ENCODE measurements at places on chromosomes 1 and 21.

- no peak for DNase-seq
Measured at GRCh38 chr1:173243300-173243699, 36.2 kb upstream of the TNFSF4 start.

DNA sequence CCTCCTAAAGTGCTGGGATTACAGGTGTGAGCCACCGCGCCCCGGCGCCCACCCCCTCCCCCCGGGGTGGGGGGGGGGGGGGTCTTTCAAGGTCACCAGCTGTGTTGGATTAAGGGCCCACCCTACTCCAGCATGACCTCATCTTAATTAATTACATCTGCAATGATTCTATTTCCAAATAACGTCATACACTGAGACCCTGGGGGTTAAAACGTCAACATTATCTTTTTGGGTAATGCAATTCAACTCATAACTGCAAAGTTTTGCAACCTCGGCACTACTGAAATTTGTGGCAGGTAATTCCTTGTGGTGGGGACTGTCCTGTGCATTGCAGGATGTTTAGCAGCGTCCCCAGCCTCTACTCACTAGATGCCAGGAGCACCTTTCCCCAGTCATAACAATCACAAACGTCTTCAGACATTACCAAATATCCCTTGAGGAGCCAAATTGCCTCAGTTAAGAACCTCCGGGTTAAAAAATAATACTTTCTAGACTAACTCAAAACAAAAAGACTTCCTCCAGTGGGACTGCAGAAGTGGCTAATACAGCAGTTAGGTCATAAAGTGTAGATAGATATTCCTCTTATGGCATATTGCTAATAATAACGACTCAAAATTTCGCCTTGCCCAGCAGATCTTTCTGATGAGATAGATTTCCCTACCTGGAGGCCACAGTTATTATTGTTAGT, 233.0 kb upstream of the KAZN start:
- DNase-seq = peak; percentile 23

DNA sequence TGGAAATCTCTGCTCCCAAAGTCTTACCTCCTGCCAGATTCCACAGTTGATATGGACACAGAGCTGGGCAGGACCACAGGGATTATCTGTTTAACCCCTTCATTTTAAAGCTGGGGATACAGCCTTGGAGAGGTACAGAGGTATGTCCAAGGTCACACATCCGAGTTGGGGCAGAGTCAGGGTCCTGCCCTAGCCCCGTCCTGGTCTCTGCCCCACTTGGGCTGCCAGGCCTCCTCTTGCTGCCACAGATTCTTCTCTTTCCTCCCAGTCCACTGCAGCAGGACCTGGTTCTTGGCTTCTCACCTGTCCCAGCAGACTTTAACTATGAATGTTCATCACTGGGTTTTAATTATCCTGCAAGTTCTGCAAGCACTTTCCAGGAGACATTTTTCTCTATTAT, 258.3 kb downstream of the MATN1 start:
- no peak for DNase-seq

DNA sequence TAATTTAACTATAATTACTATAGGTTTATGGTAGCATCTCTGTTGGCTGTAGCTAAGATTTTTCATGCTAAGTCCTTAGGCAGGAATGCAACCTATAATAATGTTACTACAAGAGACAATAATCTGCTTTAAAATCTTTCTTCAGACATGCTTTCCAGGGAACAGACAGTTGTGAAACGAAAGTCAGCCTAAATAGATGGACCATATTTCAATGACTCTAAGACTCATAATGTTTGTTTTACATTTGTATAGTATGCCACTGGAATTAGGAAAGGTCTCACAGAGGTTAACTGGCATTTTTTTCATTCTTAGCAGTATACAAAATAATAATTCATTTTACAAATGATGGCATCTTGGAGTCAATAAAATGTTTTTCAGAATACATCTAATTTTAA, 8.1 kb downstream of the RERE start:
- DNase-seq = no peak

DNA sequence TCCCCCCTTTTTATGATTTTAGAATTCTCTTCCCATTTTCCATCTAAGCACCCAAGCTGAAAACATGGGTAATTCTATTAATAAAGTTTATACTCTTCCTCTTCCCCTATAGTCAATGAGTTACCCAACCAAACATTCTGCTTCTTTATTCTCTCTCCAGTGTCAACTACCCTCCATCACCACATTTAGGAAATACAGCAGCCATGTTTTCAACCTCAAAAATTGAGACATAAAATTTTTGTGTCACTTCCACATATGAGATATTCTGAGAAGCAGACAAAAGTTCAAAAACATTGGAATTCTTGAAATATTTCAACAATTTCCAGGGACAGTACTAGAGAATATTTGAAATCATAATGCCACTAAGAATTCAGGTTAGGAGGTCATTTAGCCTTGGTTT, 64.8 kb upstream of the ATP1A1 start:
- no peak for DNase-seq

DNA sequence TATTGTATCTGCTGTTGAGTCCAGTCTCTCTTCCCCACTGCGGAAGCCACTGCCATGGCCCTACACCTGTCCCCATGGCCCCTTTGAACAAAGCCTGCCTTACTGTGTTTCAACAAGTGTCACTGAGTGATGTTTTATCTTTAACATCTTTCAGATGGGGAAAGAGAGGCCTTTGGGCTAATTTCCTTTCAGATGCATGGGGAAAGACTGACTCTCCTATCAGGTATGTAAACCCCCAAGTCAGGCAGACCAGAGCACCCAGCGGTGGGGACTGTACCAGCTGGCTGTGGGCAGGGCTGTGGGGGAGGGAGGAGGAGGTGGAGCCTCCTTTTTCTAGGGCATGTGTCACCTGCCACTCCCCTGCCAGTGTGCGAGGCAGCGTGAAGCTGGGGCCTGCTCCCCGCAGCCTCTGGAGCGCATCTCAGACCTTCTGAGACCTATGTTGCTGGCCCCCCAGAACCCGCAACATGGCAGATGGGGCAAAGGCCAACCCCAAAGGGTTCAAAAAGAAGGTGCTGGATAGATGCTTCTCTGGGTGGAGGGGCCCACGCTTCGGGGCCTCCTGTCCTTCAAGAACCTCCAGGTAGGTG, at the start of gene PLA2G2F:
Gene PLA2G2F (plus strand): TSS at position 363 of the 590 bp plus-strand sequence. CDS start 105 bp downstream, at position 468.
- no peak for DNase-seq

DNA sequence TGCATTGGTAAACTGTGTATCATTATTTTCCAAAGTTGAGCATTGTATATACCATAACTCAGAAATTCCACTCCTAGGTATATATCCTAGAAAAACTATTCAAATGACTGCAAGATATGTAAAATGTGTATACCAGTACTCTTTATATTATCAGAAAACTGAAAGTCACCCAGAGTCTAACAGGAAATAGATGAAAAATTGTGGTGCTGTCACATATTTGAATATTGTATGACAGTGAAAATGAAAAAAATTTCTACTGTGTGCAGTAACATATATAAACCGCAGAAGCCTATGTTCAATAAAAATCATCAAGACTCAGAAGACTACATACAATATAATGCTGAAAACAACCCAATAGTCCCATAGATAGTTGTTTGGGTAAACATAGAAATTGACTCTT, 74.4 kb upstream of the LYPLAL1 start:
- DNase-seq = no peak

DNA sequence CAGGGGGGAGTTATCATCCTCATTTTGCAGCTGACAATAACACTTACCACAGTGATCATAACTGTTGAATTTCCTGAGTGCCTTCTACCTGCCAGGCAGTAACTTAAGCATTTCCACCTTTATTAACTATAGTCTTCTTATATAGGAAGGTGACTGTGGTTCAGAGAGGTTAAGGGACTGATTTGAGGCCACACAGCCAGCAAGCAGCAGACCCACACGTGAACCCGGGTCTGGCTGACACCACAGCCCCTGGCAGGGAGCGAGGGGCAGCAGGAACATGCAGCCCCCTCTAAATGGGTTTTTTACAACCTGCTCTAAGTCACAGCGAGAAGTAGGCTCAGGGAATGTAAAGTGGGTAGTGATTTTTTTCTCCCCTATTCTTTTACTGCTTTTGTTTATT, 248.2 kb downstream of the KAZN start:
- no peak for DNase-seq

- DNase-seq = peak; percentile 100
Measured at GRCh38 chr1:27725374-27726172, at the start of gene FAM76A. Gene FAM76A, plus strand, starts transcription at chr1:27725961. Its CDS starts 120 bp downstream, at chr1:27726081.

- no peak for DNase-seq
Measured at GRCh38 chr1:230248889-230249270, 177.3 kb downstream of the PGBD5 start.

GRCh38 chr1:3126756-3127678, 58.0 kb downstream of the PRDM16 start:
- no peak for DNase-seq

- DNase-seq = no peak
Measured at GRCh38 chr1:89743788-89744187, 77.0 kb upstream of the LRRC8D start.

GRCh38 chr1:24900985-24901781, 28.9 kb downstream of the RUNX3 start:
- DNase-seq = no peak

DNA sequence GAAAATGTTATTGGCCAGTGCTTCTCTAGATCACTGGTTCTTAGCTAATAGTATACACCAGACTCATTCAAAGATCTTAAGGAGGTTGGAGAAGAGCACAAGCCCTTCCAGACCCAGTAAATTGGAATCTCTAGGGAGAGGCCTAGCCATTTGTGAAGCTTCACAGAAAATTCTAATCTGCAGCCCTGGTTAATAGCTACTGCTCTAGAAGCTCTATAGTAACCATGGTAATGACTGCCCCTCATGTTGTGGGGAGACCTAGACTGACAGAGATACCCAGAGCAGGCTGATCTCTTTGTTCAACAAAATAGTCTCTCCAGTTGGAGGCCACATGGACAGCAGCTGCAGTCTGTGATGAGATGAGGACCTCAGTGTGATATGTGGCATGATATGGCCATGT, 31.7 kb downstream of the ARID1A start:
- DNase-seq = no peak

- DNase-seq = no peak
Measured at GRCh38 chr1:232614811-232615210, 15.1 kb downstream of the SIPA1L2 start.

DNA sequence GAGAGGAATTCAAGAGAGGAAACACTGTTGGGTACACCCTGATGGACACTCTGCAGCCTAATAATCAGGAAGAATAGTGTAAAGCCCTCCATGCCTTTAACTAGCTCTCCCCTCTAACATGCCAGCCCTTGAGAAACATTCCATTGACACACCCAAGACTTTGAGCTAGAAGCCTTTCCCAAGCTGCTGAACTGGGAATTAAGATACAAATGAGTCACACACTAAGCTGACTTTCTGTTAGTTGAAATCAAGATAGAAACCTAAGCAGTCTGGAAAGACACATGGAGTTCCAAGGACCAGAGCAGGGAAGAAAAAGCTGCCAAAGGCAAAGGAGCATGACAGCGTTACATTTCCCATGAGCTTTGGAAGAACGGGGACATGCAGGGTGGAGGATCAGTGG, 380.8 kb downstream of the NPHP4 start:
- no peak for DNase-seq

- DNase-seq = no peak
Measured at GRCh38 chr1:183952101-183952500, 85.4 kb downstream of the COLGALT2 start.

DNA sequence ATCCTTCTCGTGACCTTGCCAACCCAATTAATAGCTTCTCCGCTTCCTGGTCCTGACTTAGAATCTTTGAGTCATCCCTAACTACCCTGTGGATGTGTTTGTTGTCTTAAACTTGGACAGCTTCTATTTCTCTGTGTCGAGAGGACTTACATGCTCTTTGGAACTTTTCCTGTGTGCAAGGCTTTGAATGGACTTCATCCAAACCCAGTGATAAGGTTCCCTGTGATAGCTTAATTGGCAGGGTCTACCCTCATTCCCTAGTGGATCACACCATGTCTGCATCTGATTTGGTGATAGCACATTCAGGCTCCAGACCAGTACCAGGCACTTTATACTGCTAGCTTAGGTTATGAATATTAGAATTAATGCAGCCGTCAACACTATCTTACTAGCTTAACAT, 378.2 kb upstream of the KAZN start:
- DNase-seq = no peak

- DNase-seq = no peak
Measured at GRCh38 chr21:14452031-14452726, 69.2 kb upstream of the HSPA13 start.

DNA sequence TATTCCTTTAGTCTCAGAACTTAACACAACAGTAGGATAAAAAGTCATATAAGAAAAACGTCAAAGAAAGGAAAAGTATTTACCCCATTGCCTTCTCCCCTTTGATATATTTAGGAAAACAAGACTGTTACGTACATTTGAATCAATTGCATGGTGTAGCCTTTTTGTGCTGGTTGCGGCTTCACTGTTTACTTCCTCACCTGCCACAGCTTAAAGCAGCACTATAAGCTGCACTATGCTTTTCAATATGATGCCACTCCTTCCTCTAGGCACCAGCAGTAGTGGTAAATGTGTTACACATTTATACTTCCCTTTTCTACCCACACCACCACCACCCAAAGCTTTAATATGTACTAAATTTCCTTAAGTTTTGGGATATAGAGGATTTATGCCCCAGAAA, 111.1 kb downstream of the ATP1B1 start:
- no peak for DNase-seq

DNA sequence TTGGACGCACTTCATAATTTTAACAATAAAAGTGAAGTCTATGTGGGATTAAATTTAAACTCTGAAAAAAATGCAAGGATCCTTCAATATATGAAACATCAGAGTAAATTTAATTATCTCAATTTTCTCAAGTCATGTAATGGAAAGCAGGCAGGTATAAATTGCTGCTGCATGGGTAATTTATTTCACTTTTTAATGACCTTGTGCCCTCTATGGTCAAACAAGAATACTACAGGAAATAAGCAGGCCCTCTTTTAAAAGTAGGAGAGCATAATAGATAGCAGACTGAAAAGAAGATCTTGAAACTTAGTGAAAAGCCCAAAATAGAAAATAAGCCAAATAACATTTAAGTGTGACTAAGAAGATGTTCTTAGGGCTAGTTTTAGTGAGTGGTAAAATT, 22.9 kb downstream of the BCAS2 start:
- DNase-seq = peak; percentile 42

DNA sequence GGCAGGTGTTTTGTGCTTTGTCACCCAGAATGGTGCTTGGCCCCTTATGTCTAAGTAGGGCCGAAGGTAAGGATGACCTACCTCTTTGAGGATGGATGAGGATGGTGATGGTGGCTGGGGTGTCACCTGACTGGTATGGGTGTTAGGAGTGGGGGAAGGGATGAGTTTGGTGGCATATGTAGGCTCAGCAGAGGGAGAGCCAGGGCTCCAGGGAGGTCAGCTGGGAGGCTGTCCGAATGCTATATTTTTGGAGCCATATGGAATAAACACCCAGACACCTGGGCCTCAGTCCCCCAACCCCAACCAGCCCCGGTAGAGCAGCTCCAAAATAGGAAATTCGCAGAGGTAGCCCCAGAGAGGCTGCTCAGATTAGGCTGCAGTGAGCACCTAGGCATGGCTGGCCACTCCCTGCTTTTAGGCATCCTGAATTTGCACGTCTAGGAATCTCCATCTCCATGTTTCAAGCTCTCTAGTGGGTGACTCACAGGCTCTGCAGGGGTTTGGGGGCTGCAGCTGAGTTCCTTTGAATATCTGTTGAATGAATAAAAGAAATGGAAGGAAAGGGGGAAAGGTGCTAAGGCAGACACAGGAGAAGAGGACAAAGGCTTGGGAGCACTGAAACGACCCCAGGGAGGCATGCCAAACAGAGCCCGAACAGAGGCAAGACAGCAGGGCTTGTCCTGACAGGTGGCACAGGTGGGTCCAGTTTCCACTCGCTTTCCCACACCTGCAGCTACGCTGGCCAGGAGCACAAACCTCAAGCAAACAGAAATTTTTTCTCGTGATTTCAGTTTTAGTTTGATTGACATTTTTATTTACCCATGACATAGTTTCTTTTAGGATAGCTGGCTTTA, 135.3 kb upstream of the EDN2 start:
- DNase-seq = no peak

GRCh38 chr1:174761335-174761734, 238.4 kb upstream of the CACYBP start:
- DNase-seq = no peak

Measured in NCI-H82 (cell line).